SW480 (cell line): ENCODE measurements at places on chromosomes 5 and 9.

DNA sequence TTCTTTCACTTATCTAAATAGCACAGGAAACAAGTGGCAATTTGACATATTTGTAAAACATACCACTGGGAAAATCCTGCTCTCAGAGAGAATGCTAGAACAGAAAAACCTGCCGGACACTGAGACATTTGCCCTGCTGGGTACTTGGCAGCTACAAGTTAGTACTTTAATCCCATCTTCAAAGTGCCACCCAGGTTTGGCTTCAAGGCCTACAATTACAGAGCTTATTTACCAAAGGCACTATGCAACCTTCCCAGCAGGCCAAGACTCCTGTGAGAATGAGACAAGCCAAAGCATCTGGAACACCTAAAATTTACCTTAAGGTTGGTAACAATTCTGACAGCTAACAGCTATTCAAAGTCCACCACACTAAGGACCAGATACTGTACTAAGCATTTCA, 78.3 kb downstream of the TSSK1B start:
- DNase-seq, result no peak

DNA sequence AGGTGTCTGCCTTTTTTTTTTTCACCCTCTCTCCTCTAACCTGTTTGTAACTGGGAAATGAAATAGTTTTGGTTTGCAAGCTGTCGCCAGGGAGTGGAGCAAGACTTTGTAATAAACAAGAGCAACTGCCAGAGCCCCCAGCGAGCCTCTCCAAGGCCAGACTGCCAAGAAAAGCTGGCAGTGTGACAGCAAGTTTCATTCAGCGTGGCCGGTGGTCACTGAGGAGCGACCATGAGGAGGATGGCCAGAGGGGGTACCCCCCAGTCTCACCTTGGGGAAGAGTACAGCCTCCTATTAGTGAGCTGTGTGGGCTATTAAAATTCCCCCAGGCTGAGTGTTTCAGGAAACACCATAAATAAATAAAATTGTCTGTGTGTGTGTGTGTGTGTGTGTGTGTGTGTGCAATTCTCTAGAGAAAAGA, 49.9 kb downstream of the ZFAND5 start:
- peak; percentile 66 for DNase-seq

- DNase-seq, result no peak
Observed at GRCh38 chr9:110021891-110022290, 186.1 kb downstream of the C9orf152 start.

GRCh38 chr5:104015765-104016164, 453.2 kb upstream of the NUDT12 start:
- no peak for DNase-seq

- DNase-seq, result peak; percentile 57
Observed at GRCh38 chr9:96618209-96619123, 1.2 kb downstream of the CDC14B start.

- peak; percentile 75 for DNase-seq
Observed at GRCh38 chr5:171450423-171451331, 31.2 kb downstream of the FGF18 start.

DNA sequence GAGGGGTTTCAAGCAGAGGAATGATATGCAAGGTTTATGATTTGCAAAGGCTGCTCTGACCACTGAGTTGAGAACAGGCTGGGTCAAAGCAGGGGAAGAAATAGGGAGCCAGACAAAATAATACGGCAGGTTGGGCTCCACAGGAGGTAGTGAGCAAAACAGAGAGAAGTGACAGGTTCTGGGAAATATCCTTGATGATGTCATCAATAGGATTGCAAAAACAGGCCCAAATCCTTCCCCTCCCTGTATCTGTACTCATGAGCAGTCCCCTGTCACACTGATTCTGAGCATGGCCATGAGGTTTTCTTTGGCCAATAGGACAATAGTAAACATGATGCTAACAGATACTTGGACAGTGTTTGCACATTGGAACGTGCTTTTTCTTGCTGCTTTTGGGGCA, 471.8 kb upstream of the BRINP1 start:
- no peak for DNase-seq

- DNase-seq, result no peak
Observed at GRCh38 chr5:130532786-130533185, 628.5 kb downstream of the CHSY3 start.

DNA sequence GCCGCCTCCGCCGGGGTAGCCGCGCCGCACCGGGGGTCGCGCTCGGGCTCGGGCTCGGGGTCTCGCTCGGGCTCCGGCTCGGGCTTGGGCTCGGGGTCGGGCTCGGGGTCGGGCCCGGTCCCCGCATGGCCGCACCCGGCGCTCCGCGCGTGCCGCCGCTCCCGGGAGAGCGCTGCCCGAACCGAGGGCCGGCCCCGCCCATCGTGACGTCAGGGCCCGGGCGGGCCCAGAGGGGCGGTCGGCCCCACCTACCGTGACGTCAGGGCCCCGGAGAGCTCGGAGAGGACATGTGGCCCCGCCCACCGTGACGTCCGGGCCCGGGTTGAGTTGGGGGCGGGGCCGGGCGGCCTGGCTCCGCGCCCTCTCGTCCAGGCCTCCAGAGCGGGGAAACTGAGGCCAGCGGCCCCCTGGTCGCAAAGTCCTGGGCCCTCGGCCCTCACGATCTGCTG, at the start of gene NSMF:
Gene NSMF, minus strand, starts transcription at position 183 of the 449 bp plus-strand sequence. CDS start 232 bp downstream, outside the sequence.
- peak; percentile 85 for DNase-seq

- no peak for DNase-seq
Observed at GRCh38 chr9:35666045-35666444, 1.1 kb upstream of the ARHGEF39 start.

DNA sequence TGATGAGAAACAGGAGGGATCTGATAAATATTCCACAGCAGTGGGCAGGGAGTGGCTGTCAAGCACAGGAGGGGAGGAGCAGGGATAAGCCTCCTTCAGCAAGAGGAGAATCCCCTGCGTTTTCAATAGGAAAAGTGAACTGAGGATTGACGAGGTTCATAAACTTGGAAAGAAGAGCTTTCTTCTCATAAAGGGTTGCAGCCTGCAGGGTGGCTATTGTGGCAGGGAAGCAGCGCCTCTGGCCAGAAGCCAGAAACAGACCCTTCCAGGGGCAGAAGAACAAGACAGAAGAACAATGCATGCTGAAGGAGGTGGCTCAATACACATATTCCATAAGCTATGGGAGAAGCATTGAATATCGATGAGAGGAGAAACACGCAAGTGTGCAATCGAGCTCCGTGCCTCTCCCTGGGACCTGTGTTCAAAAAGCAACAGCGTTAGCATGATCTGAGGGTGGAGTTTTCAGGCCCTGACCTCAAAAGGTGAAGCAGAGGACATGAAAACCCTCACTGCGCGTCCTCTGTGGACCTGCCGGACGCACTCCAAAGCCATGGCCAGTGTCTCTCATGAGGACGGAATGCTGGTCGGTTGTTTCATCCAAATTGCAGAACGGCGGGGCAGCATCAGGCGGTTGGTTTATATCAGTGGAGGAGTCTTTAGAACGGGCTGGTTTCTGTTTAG, 67.6 kb downstream of the ANKRD33B start:
- no peak for DNase-seq

DNA sequence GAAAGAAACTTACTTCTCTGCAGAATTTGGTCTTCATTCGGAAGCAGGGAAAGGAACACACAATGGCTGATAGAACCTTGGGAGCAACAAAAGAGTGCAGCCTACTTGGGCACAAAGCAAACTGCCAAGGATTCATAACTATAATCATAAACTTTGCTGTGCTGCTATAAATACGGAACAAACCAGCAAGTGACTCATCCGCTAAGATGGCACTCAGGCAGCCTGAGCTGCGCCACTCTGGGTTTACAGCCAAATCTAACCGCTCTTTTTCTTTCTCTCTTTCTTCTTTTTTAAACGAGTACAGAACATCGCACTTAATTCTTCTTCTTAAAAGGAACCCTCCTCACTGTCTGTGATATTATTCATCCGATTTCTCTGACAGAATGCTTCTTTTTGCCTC, 81.1 kb downstream of the PTPN3 start:
- DNase-seq, result no peak

GRCh38 chr9:76431601-76432000, 27.4 kb upstream of the GCNT1 start:
- no peak for DNase-seq

GRCh38 chr5:173232499-173233346, 2.3 kb downstream of the NKX2-5 start:
- no peak for DNase-seq

DNA sequence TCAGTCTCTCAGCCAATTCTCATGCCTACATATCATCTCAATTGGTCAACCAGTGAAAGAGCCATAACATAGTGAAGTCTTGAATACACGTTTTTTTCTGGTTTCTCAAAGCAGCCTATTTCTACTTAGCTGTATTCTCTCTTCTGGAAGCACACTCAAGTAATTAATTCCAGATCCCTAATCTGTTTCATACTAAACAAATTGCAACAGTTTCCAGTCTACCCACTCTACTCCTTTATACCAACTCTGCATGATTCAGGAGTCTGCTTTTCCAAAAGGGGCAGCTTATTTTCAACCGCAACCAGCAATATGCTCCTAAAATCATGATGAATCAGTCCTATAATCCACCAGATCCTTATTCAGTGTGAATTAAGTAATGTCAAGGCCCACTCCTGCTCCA, 211.7 kb downstream of the TLE1 start:
- DNase-seq, result no peak

- DNase-seq, result no peak
Observed at GRCh38 chr9:131411719-131412681, 18.1 kb downstream of the PRRC2B start.

GRCh38 chr5:108295578-108296368, 86.1 kb downstream of the FBXL17 start:
- DNase-seq, result no peak

- DNase-seq, result no peak
Observed at GRCh38 chr5:53969176-53969730, 341.1 kb downstream of the ARL15 start.

DNA sequence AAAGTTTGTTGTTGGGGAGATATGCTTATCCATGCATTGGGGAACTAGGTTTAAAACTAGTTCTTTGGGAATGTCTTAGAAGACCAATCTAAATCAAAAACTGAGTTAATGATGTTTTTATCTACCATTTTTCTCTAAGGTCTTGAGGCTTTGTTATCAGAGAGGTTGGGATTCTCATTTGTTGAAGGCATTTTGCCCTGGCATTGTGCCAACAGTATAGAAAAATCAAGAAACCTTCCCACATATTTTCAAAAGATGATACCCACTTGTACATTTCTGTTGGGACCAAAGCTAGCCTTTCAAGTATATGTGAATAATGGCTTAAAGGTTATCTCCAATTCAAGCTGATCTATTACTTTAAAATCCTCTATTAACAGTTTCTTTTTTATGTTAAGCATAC, 419.8 kb upstream of the KIF2A start:
- DNase-seq, result no peak

DNA sequence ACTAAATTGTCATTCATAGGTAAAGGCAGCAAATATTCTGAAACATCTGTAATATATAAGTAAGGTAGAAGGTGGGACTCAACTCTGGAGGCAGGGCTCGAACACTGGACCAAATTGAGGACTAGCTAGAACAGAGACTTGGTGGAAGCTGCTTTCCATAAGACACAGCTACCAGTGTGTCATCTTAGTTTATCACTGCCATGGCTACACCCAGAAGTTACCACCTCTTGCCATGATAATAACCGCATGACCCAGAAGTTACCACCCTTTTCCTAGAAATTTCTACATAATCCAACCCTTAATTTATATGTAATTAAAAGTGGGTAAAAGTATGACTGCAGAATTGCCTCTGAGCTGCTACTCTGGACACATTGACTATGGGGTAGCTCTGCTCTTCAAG, 99.7 kb downstream of the STARD4 start:
- DNase-seq, result no peak

GRCh38 chr9:35191105-35191504, 29.3 kb downstream of the UNC13B start:
- no peak for DNase-seq

DNA sequence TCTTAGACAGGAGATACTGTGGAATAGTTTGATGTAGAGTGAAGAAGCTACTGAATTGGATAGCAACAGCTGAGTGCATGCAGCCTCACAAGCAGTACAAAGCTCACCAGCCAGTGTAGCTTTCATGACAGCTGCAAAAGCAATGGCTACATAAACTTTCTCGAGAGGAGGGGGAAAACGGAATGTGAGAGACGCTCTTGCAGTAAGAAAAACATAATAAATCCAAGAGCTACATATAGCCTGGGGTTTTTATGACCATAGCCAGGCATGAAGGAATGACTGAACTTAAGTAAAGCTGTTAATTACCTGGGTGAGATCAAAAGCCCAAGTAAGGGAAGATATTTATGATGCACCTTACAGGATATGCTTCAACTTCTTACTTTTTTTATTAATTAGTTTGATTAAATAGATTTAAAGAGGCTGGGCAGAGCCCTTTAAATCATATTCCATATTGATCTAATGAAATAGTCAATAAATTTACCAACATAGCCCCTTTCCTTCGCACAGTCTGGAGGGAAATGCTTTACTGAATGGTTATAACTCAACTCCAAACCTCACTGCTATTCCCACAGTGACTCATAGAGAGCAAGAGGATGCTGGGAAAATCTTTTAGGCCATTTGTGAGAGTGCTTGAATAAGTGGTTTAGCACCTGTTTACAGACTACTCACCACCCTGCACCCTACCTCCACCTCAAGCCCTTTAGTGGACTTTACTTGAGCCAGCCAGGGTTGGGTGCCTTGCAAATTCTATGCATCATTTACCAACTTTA, 407.2 kb upstream of the CLINT1 start:
- no peak for DNase-seq

DNA sequence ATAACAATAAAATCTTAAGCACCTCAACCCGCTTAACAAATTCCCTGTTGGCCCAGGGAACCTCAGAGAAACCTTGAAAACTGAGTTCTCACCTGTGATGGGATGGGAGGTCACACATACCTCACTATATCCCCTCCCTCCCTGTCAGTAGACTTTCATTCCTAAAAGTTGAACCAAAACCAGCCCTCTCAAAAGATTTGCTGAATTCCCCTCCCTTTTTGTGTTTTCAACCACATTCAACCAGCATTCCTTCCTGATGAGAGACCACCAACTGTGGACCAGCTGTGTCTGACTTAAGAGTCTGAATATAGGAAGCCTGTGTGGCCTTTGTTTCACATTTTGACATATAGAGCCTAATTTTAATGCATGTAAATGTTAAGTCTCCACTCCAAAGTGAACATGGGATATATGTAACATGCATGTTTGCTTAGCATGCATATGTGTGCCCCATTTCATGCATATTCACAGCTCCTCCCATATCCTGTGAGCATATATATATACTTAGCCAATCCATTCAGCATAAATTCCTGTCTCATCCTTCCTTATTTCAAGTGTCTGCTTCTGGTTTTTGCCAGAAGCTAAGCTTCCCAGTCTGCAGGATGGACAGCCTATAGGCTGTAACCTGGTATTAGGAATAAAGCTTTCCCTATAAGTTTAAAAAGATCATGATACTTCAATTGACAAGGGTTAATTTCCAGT, 604.6 kb downstream of the PTPRD start:
- DNase-seq, result no peak
